Fibroblast of pulmonary artery (primary cell): ENCODE measurements at places on chromosomes 16 and 17.
A peak's percentile ranks its signal among the peaks of the same experiment; 100 is the strongest.

GRCh38 chr16:2458887-2459646, 842 bp upstream of the TEDC2 start:
- DNase-seq, result no peak

GRCh38 chr17:10010752-10011151, 105.7 kb upstream of the RCVRN start:
- no peak for DNase-seq

GRCh38 chr17:34892461-34893249, 68.6 kb downstream of the CCT6B start:
- DNase-seq, result no peak

DNA sequence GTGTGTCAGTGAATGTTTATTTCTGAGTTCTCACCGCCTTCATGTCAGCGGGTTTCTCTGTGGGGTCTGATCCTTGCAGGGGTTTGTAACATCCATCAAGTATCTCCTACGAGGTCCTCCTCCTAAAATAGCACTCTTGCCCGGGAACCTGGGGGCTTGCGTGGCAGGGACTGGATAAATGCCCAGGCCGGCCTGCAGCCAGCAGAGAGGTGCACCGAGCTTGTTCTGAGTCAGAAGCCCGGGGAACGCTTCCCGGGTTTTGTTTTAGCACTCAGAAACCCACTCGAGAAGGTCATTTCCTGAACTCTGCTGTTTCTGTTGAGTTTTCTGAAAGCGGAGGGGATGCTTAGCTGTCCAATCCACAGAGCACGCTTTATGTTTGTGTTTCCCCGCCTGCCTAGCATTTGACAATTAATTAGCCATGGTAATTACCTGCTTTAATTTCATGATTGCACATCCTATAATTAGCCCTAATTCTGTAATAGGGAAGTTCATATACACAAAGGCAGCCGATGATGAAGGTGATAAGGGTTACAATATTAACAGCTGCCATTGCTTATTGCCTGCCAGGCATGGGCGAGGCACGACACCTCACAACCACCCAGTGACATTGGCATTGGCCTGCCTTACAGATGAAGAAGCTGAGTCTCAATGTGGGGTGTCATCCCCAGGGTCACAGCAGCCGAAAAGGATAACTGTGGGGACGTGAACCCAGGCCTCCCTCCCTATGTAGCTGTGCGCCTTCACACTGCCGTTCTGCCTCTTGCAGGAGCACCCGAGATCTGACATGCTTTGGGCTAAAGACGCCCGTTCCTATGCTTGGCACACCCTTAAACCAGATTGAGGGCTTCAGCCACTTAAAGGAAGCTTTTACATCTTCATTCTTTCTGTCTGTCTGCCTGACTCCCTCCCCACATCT, 333.1 kb downstream of the CPPED1 start:
- no peak for DNase-seq

- DNase-seq, result peak; percentile 78
Observed at GRCh38 chr16:12120217-12120981, 143.9 kb downstream of the SNX29 start.
